ENCODE measurements at places on chromosomes 1 and 21.

DNA sequence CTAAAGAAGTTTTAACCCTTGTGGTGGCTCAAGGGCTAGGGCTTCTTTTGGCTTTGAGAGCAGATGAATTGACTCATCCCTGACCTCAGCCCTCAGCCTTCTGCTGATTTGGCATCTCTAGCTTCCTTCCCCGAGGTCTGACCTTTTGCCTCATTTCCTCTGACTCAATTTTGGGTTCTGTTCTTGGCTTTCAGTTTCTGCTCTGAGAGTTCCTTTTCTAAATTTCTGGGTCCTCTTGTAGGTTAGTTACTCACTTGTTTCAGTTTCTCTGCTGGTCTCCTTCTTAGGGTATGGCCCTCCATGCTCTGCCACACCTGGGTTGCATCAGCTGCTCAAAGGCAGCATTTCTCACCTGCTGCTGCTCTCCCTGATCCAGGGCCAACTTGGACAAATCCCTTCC is 19.4 kb downstream of the PDE4B start:
- DNase-seq = peak; percentile 54

- no peak for DNase-seq
Observed at GRCh38 chr1:205133287-205133686, 11.5 kb upstream of the RBBP5 start.

- no peak for DNase-seq
Observed at GRCh38 chr1:145690587-145691558, 16.3 kb downstream of the PDZK1 start.

GRCh38 chr21:32826329-32827167 is 55.0 kb upstream of the PAXBP1 start:
- peak; percentile 12 for DNase-seq

- DNase-seq = no peak
Observed at GRCh38 chr1:162353702-162354101, 23.0 kb downstream of the SPATA46 start.

DNA sequence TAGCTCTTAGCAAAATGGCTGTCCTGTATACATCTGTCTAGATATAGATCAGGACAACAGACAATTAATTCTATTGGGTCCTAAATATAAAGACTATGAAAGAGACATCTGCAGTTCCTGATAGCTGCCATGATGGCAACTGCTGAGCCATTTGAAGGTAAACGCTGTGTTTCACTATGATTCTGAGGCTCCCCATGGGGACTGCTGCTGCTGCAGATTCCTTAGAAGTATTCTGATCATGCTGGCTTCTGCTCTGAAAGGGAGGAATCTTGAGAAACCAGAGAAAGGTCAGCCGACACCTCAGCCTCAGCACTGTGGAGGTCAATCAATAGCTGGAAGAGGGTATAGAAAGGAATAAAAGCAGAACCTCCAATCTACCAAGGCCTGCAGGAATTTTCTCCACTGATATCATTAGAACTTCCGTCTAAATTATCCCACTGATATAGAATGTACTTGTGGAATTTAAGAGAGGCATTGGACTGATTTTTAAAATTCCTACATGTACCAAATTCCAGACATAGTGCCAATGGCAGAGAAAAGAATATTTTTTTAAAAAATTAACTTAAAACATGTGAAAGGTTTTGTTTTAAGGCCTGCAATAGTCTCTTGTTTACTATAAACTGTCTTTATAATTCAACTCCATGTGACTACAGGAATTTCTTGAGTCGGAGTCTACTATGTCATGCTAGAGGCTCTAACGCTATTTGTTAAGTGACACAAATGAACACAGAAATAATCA is 53.2 kb downstream of the DDAH1 start:
- no peak for DNase-seq

All from SHP77 treated with DMSO at 0.1 percent for 48 hours (cell line).